ENCODE measurements at places on chromosomes 6 and 20.

- no peak for DNase-seq
Observed at GRCh38 chr6:158770533-158771330, 48.4 kb downstream of the EZR start.

GRCh38 chr6:139330826-139331500 lies 39.2 kb upstream of the TXLNB start:
- no peak for DNase-seq

- DNase-seq: no peak
Observed at GRCh38 chr6:25842526-25842925, 10.7 kb upstream of the SLC17A1 start.

DNA sequence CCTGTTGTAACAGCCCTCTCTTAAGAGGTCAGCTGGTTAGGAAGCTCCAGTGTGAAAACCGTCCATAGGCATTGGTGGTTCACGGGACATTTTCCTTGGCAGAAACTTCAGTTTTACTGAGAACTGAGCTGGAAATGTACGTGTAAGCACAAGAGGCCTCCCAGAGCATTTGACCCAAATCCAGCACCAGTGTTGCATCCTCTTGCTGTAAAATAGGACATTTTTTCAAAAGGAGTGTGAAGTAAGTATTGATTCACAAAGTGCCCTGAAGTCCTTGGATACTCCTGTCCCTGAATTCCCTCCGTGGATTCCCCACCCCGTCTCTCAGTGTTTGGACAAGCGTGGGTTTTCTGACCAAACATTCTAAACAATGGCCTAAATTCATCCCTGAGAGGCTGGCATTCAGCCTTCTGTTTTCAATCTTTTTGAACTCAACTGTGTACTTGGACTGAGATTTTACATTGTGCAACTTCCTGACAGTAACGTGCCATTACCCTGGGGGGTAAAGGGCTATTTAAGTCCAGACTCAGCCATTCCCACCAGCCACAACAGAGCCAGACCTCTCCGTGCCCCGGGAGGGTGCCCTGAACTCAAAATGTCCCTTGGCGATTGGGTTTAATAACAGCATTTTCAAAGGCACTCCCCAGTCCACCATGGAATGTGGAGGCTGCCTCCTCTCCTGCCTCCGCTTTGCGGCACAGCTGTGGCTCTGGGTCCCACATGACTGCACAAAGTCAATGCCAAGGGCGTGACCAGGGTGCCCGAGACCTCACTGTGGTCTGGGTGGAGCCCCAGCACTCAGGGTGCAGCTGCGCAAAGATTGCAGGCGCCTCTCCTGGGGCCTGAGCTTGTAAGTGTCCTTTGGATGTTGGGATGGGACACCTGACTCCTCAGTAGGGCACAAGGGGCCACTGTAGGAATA lies 92.7 kb upstream of the AFDN start:
- no peak for DNase-seq

DNA sequence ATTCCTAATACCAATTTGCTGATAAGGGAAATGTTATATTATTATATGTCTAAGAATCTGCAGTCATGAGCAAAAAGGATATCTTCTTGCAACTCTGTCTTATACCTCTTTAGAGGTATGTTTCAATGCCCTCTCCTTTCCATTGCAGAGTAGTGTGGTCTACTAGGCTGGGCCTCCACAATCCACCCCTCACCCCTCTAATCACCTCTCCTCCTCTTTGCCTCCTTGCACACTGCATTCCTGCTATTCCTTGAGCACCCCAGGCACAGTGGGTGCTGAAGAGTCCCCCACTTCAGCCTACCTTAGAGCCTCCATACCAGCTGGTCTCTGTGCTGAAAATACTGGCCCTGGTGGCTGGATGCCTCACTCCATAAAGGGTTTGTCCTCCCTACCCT lies 26.9 kb downstream of the ARMC2 start:
- DNase-seq: no peak

DNA sequence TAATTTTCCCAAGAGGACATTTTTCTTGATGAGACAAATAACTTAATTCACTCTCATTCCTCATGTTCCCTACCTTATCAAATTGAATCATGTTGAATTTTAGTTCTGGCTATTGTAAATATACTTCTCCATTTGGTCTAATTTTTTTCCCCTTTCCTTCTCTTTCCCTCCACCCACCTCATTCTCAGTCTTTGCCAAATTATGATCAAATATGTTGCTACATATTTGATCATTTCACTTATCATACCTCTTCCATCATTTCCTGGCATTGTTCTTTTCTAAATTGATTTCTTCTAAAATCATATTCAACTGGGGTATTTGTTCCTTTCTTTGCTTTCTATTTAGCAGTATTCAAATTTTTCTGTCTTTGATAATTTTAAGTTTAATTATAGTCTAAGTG lies 52.3 kb downstream of the HDGFL1 start:
- no peak for DNase-seq

DNA sequence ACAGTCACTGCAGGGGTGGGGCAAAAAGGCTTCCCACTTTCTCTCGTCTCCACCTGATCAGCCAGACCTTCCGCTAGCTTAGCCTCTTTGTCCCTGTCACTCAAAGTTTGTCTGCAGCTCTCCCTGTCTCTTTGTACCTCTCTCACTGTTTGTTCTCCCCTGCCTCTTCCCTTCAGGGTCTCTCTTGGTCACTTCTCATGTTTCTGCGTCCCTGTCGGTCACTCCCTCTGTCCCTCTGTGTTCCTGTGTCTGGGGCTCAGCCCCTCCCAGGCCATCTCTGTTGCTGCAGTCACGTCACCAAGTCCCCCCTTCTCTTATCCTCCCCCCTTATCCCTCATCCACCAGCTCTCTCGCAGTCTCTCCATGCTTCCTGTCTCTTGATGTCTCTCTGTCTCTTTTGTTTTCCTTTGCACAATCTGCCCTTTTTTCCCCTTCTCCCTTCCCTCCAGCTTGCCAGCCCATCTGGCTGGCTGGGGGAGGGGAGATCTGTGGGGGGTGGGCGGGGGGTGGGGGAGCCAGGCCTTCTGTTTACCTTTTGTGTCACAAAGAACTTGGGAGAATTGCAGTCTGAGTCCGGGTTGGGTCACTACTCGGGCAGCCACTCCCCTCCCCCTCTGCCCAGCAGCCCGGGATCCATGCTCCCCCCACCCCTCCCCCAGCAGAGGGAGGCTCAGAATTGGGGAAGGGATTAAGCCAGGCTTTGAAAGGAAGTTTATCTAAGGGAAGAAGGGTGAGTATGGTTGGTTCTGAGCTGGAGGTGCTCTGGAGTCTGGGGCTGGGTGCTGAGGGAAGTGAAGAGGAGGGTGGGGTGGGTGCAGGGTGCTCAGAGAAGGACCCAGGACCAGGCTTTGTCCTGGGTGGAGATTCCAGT lies 32.3 kb downstream of the FOXP4 start:
- DNase-seq: no peak

DNA sequence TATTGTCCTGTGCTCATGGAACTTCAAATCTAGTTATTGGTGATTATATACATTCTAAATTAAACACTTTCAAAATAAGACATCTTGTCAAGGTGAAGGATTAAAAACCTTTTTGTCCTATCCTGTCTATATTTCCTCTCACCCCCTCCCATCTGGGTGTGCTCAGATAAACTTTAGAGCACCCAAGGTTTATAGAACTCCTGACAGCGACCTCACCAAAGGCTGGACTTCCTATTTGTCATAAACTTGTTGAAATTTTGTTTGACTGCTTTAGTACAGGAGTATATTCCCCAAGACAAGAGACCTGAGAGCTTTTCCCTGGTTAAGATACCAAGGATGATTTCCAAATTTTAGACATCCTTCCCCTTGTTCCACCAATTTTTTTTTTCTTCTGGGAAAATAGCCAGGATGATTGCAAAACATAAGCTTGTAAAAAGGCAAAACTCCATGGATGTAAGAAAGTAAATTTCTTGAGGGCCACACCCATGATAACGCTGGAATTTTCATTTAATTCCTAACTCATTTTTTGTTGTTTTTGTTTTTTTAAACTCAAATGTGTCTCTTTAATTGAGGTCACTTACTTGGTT lies 33.0 kb downstream of the CARMIL1 start:
- DNase-seq: no peak

DNA sequence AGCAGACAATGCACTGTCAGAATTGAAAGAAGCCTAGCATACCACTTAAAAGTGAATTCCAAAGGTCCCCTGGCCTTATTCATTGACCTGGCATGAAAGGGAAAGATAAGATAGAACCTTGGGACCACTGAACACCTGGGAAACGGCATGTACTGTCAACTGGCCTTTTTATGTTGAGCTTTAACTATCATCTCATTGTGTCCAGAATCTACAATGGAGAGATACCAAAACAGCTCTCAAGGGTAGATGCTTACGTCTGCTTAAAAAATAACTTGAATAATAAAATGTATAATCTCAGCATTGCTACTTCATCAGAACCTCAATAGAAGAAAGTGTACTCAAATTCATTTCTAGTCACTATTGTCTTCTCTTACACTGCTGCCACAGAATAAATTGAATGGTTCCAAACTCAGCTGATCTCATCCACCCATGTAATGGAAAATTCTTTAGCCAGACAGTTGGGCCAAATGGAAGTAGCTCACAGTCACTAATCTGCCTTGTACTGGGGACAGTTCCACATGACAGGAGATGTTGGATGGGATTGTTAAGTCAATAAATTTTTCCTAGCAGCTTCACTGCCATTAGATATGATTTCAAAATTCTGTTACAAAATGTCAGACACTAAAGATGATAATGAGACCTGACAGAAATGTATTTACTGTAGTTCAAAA lies 93.8 kb downstream of the MLIP start:
- no peak for DNase-seq

- no peak for DNase-seq
Observed at GRCh38 chr6:137226697-137227096, 7.5 kb upstream of the IFNGR1 start.

- peak; percentile 93 for DNase-seq
Observed at GRCh38 chr20:57957411-57958049, 247.7 kb upstream of the PMEPA1 start.

GRCh38 chr6:145689529-145689928 lies 45.8 kb downstream of the EPM2A start:
- DNase-seq: no peak

- no peak for DNase-seq
Observed at GRCh38 chr6:160360955-160361354, 12.8 kb downstream of the SLC22A3 start.

DNA sequence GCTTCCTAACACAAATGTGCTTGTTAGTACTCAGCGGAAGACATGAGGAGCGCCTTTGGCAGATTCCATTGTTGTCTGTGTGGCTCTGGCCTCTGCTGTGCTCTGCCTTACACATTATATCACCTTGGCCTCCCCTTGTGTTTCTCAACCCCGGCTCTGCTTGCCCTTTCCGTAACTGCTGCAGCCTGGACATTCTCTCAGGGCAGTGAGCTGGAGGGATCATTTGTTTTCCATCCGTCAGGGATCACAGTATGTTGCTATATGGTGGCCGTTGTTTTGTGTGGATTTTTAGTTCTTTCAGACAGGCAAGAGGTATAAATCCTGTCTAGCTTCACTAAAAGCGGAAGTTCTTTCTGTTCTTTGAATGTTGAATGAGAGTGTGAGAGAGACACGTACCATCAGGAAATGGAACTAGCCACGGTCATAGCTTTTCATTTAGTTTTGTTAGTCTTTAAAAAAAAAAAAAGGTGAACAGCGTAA lies 175.1 kb downstream of the JARID2 start:
- DNase-seq: no peak

DNA sequence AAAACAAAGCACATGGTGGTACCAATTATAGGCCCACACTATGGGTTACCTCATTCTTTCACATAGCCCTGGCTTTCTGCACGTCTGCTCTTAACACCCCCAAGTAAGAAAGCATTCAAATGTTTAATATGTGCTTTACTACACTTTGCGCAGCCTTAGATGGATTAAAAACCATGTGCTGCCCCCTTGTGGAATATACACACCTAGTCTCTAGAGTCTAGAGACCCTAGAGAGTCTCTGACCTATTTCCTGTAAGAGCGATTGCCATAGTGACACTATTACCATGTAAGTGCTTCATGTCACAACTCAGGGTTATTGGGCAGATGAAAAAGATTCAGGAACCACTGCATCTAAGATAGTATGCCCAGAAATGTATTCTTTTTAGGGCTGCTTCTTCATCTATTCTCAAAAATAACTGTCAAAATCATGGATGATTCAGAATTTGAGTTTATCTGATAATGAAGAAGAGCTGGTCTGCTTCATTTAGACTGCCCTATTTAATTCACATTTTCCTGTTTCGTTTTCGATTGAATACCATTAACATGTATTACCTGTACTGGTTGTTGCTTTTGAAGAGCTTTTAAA lies 186.3 kb downstream of the ADGB start:
- DNase-seq: no peak

DNA sequence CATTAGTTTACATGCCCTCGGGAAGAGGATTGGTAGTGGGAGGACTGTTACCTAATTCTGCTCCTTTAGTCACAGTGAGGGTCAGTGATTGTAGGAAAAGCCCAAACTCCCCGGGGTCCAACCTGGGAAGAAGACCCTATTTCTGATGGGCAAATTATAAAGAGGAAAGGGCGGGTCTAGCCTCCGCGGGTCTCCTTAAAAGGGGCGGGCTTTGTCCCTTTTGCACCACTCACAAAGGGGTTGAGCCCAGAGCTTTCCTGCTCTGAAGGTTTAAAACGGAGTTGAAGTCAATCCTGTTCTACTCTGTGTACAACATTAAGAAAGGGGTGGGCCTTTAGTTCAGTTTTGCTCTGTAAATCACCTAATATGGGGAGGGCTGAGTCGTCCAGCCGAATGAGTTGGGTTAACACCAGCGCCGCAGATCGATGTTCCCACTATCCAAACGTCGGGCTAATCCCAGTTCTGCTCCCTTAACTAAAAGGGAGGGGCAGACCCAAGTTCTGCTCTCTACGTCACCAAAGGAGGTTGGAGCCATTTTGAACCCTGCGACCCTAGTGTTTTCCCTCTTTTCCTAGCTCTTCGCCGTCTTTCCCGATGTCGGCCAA lies 920 bp upstream of the RNF5 start:
- DNase-seq: no peak

DNA sequence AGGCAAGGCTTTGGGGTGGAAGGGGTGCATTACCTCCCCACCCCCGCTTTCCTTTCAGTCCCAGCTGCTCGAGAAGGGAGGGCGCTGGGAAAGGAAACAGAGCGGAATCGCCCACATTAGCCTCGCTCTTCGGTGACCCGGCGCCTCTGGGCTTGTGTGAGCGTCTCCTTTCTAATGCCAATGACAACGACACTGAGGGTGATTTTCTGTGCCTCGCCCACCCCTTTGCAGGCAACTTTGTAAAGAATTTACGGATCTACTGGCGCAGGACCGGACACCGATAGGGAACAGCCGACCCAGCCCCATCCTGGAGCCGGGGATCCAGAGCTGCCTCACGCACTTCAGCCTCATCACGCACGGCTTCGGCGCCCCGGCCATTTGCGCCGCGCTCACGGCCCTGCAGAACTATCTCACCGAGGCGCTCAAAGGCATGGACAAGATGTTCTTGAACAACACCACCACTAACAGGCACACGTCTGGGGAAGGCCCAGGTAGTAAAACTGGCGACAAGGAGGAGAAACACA lies 24.3 kb downstream of the TFAP2B start:
- DNase-seq: no peak

GRCh38 chr6:51983564-51983963 lies 103.8 kb downstream of the PKHD1 start:
- DNase-seq: no peak
